ENCODE measurements at places on chromosomes 12 and 14. TPM values are rescaled to one million over a fixed set of nuclear protein-coding genes. Genes with fewer than 3 reads are reported as not detected.

Gene VWF
- 10.6 TPM for polyA plus RNA-seq

Gene OR4K14
- not detected for polyA plus RNA-seq

Gene ESPL1
- 14.3 TPM for polyA plus RNA-seq

Gene BATF
- polyA plus RNA-seq: 0.71 TPM

Gene DNAL1
- 16.5 TPM for polyA plus RNA-seq

Gene ACRBP
- polyA plus RNA-seq: 8.0 TPM

Gene NOC4L
- 21.0 TPM for polyA plus RNA-seq

Gene RFC5
- polyA plus RNA-seq: 38.1 TPM

Gene TMEM132C
- 2.4 TPM for polyA plus RNA-seq

Gene SRRM4
- not detected for polyA plus RNA-seq

Gene SMCO2
- polyA plus RNA-seq: 0.23 TPM

Gene PTPRO
- polyA plus RNA-seq: 205 TPM

Gene TXNDC16
- 18.5 TPM for polyA plus RNA-seq

DNA sequence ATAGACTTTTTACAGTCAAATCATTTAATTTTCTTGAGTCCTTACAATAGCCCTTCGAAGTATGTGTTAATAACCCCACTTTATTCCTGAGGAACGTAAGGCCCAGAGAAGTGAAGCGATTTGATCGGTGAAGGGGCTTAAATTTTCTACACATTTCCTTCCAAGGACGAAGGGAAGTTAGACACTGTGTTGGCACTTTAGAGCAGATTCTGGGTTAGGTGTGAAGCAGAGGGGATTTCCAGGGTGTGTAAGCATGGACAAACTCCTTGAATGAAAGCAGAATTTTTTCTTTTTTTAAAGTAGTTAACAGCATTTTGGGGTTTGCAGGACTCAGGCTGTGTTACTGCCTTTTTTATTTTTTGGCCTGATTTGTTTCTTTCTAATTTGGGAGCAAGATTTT lies 38.9 kb downstream of the PRORP start:
- DNase-seq: no peak

- no peak for DNase-seq
Measured at GRCh38 chr12:98724384-98725155, 79.5 kb downstream of the APAF1 start.

DNA sequence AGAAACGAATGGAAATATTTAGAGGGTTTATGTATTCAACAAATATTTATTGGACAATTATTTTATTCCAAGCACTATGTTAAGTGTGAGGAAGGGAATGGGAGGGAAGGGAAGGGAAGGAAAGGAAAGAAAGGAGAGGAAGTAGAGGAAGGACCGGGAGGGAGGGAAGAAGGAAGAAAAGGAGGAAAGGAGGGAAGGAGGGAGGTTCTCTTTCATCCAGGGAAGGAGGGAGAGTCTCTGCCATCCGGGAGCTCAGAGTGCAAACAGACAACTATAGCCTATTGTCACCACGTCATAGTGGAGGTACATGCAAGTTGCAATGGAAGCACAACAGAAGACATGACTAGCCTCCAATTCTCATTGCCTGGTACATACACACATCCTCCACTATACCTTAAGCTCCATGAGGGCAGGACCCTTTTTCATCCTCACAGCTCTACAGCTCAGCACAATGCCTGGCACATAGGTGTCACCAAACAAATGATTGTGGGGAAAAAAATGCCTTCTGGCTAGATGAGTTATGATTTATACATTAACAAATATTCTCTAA lies 48.1 kb downstream of the DAD1 start:
- no peak for DNase-seq

GRCh38 chr14:66293533-66294105 lies 192.6 kb upstream of the CCDC196 start:
- DNase-seq: no peak

DNA sequence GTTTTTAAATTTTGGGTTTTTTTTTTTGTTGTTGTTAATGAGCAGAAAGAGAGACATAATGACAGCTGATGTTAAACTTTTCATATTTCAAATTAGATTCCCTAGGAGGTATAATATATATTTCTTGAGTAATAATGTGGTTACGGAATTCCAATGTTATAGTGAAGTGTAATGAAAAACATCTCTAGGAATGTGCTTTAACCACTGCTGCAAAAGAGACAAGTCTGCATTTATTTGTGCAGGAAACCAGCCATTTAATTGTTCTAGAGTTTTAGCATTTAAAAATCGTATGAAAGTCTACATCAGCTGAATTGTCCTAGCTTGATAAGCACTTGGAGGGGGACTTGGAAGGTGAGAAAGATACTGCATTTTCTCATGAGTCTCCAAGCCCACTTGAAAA lies 14.3 kb downstream of the SERPINA10 start:
- DNase-seq: no peak

GRCh38 chr14:46325157-46325556 lies 326.4 kb downstream of the RPL10L start:
- DNase-seq: no peak

DNA sequence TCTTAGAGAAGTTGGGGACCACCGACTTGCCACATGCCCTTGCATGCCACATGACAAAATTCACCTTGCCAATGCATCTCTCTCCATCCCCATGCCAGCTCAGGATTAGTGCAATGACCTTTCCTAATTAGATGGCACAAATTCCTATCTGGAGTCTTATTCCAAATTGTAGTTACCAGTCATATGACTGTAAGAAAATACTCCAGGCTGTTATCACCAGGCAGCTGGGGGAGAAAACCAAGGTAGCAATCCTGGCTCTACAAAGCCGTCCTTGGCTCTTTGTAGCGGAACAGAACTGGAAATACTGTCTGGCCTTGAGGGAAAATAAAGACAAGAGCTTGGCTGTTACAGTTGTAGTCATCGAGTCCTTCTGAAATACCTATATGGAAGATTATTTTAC lies 208.5 kb upstream of the DIO2 start:
- DNase-seq: no peak

- no peak for DNase-seq
Measured at GRCh38 chr14:36094963-36095362, 81.6 kb downstream of the PTCSC3 start.

DNA sequence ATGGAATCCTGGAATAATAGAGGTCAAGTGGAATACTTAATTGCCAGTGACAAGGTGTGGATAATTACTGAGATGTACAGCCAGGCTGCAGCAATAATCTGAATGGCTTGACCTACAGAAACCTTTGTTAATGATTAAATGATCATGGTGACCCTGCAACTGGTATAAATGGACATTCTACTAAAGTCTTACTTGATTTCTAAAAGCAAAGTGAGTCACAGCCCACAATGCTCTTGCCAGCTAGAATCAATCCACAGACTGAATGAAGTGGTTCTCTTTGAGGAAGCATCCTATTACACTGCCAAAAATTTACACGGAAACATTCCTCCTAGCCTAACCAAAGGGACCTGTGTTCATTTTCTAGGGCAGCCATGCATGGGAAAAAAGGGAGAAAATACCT lies 518.5 kb downstream of the SOX5 start:
- DNase-seq: no peak

DNA sequence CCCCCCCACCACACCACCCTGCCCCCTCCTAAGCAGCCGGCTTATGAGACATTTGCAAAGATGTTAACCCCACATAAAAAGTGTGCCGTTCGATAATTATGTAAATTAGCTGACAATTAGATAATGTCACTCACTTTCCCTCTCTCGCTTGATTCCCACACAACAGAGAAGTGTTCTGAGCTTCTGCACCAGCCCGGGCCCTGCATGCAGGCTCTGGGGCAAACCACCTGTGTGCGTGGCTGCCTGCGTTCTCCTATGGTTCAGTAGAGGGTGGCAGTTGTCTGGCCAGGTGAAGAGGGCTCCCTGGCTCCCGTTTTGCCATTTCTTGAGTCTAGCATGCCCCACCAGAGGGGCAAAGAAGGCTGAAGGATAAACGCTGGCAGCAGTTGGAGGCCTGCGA lies 68.0 kb downstream of the NRXN3 start:
- DNase-seq: no peak

- no peak for DNase-seq
Measured at GRCh38 chr12:97542666-97543280, 80.2 kb downstream of the RMST start.

GRCh38 chr12:11773889-11774677 lies 124.6 kb downstream of the ETV6 start:
- DNase-seq: no peak

DNA sequence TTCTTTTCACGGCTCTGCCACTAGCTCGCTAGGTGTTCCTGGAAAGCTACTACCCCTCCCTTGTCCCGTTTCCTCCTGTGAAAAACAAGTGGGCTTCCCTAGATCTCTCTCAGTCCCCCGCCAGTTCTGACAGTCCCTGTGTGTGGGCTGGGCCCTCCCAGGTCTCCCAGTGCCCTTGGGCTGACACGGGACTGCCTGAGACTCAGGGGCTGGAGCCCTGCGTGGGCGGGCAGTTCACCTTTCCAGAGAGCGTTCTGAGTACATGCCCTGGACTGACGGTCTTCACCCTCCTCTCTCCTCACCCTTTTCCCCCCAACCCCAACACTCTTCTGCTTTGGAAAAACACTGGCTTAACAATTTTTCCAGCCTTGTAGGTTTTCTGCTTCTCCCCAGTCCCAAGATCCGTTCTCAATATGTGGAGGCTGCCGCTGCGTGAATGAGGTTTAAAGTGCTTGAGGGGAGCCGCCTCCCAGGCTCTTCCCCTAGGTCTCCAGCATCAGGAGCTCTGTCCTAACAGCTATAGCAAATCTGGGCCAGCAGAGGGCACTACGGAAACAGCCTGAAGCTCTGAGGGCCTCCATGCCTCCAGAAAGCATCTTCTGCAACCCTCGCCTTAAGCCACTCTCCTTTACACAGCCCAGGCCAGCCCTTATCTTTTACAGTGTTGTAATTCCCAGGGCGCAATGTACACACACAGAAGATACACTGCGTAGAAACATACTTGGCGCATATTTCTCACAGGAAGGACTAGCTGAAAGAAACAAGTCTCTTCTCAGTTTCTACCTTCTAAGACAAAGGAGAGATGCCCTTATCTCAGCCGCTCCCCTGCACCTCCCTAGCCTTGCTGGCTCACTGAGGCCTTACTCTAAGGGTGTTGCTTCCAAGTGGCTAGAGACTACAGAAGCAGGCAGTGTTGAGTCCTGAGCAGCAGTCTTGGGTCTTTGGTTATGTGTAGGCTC lies 10.4 kb upstream of the DCD start:
- DNase-seq: peak; percentile 51

DNA sequence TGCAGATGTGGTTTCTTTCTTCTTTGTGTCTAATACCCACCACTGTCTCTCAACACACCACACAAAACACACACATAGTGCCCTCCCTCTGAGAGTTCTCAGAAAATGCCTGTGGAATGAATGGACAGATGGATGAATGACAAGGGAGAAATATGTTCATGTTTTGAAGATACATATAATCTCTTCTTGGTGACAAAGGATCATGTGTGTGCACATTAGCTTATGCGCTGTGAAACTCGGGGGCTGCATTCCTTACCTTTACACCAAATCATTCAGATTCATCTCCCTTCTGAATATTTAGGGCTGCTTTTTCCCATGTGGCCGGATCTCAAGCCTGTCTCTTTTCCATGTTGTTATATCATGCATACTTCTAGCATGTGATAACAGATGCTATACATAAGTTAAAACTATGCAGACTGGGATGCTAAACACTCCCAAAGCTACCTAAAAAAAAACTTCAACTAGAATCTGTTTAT lies 111.4 kb downstream of the EPS8 start:
- DNase-seq: no peak

- DNase-seq: no peak
Measured at GRCh38 chr12:18690653-18691052, 47.2 kb downstream of the PLCZ1 start.

- no peak for DNase-seq
Measured at GRCh38 chr12:50695961-50696360, 67.9 kb upstream of the ATF1 start.

- DNase-seq: no peak
Measured at GRCh38 chr12:93300611-93301021, 77.1 kb upstream of the NUDT4 start.

- no peak for DNase-seq
Measured at GRCh38 chr14:57747036-57747435, 118.9 kb downstream of the SLC35F4 start.

DNA sequence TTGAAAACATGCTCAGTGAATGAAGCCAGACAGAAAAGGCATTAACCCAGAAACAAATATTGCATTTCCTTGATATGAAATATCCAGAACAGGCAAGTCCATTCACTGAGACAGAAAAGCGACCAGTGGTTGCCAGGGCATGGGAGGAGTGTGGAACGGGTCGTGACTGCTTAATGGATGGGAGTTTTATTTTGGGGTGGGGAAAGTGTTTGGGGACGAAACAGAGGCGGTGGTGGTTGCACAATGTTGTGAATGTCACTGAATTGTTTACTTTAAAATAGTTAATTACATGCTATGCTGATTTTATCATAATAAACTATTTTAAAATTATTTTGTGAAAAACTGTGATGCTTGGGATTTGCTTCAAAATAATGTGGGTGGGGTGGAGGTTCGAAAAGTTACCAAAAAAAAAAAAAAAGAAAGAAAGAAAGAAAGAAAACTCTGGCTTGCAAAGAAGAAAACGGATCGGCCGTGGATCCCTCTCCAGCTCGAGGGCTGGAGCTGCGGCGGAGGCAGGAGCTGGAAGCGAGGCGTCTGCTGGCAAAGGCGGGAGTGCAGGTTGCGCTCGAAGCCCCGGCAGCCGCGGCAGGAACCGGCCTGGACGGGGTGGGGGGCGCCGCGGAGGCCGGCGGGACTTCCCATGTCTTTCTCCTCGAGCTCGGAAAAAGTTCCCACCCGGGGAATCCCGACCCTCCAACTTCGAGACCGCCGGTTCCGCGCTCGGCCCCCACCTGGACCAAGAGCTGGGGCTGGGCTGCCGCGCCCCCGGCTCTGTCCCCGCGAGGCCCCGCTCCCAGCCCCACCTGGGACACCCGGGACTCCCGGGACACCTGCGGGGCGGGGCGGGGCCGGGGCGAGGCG lies 524 bp upstream of the P2RX2 start:
- no peak for DNase-seq

GRCh38 chr12:119938049-119938667 lies 50.9 kb upstream of the BICDL1 start:
- DNase-seq: peak; percentile 60

DNA sequence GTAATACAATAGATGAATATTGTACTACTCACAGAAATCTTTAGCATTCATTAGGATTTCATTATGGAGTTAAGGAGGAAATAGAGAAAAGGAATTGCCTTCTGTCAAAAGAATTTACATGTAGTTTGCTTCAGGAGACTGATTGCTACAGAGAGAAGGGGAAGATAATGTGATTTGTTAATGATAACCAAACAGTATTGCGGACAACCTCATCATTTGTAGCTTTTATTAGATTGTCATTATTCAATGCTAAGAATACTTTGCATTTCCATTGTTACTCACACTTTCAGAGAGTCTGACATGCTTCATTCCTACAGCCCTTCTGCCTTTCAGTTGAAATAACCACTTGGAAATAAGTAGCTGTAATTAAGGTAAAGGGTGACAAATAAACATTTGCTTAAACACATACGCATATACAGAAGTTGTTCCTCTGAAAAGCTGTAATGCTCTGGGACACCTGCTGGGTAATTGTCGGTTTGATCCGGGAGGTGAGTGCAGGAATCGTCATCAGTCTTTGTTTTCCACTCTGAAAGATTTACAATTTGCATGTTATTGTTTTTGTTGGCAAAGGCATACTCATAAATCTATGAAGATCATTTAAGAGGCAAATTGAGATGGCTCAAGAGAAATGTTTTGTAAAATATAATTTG lies 600.2 kb downstream of the TRHDE start:
- DNase-seq: no peak

- peak; percentile 66 for DNase-seq
Measured at GRCh38 chr12:52191841-52192791, at the start of gene KRT80. Gene KRT80, minus strand, starts transcription at chr12:52192014. Its CDS starts 112 bp downstream, at chr12:52191902.
